ENCODE measurements at places on chromosomes 2 and 18.

- DNase-seq = no peak
Measured at GRCh38 chr2:218015586-218016521, 13.1 kb upstream of the TNS1 start.

GRCh38 chr2:97645112-97645694 is 659 bp upstream of the COX5B start:
- DNase-seq = peak; percentile 39

GRCh38 chr2:205802065-205802464 is 119.8 kb downstream of the NRP2 start:
- DNase-seq = no peak

GRCh38 chr18:42689310-42689709 is 426.2 kb downstream of the RIT2 start:
- DNase-seq = no peak

DNA sequence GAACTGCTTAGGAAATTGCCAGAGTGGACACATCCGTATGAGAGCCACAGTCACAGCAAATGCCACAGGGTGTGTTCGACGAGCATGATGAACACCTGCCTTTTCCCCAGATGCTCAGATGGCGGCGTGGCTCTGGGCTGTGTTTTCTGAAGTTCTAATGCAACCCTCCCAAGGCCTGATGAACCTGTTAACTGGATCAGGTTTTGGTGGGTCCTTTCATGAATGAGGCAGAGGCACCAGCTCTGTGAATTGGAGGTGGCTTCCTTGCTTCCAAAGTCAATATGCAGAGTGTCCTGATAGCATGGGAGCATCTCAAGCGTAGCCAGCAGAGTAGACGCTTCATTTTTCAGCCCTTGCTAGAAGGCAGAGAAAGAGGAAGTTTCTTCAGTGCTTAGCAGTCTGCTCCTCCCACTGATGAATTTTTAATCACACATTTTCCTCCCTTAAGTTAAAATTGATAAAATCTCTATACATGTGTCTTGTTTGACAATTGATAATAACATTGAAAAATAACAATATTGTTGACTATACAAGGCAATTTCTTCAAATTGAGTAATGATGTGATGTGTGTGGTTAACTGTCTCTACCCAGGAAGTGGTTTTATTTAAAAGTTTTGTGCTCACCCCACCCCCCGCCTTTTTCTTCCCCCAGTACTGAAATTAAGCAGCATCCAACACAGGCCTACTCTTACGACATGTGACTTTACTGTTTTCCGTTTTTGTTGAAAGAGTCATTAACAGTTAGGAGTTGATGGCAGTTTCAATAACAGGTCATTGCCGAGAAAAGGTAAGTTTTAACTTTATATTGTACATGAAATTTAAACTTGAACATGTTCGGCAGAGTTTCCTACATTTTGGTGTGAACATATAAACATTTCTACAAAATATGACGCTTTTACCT is at the start of gene ARHGAP15:
ARHGAP15 (plus strand) TSS at position 739 of the 900 bp plus-strand sequence.
- DNase-seq = peak; percentile 48

GRCh38 chr18:23964282-23965238 is 50.0 kb upstream of the TTC39C start:
- no peak for DNase-seq

GRCh38 chr2:145253492-145253891 is 733.6 kb upstream of the ZEB2 start:
- no peak for DNase-seq

DNA sequence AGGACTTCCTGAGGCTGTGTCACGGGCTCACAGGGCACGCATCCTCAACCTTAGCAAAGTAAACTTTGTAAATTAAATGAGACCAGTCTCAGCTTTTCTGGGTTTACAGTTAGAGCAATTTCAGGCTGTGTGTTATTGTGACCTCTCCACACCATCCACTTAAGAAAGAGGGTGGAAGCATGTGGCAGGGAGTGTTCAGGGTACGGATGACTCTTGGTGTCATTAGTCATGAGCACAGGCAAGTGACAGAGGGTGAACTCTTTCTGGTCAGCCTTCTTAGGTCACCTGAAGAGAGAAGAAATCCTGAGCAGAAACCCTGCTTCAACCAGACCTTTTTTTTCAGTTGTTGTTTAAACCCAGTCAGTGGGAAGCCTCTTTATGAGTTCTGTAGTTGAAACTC is 207.9 kb downstream of the ICOS start:
- no peak for DNase-seq

GRCh38 chr2:142280831-142281230 is 150.0 kb upstream of the LRP1B start:
- no peak for DNase-seq

- no peak for DNase-seq
Measured at GRCh38 chr2:63186331-63186730, 135.7 kb downstream of the OTX1 start.
